Substantia nigra (tissue), 51 donors: ENCODE measurements at places on chromosomes 2 and 18.

GRCh38 chr2:176234156-176234555 is 35.1 kb upstream of the MTX2 start:
- DNase-seq, result no peak

- DNase-seq, result no peak
Observed at GRCh38 chr18:74082742-74083556, 64.7 kb downstream of the FBXO15 start.

- no peak for DNase-seq
Observed at GRCh38 chr2:19579461-19579860, 221.0 kb upstream of the OSR1 start.

DNA sequence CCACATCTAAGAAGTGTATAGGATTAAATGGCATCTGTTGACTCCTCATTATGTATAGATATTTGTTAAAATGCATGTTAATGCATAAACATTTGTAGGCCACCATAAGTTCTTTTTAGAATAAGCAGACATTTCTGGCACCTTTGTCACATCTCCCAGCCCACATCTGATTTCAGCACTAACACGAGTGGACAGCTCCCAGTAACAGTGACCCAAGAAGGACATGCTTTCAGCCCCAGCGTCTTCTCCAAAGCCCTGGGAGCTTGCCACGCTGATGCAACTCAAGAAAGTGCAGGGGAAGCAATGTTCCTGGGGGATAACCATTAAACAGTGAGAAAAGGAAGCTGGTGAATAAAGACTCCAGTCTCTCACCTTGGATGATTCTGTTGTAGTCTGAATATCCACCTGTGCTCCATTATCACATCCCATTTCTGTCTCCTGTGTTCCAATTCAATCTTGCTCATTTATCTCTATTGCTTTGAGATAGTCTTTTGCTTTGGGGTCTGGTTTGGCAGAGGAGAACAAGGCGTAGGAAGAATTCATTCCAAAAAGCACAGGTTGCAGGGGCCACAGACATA is 182.6 kb upstream of the THSD7B start:
- no peak for DNase-seq

DNA sequence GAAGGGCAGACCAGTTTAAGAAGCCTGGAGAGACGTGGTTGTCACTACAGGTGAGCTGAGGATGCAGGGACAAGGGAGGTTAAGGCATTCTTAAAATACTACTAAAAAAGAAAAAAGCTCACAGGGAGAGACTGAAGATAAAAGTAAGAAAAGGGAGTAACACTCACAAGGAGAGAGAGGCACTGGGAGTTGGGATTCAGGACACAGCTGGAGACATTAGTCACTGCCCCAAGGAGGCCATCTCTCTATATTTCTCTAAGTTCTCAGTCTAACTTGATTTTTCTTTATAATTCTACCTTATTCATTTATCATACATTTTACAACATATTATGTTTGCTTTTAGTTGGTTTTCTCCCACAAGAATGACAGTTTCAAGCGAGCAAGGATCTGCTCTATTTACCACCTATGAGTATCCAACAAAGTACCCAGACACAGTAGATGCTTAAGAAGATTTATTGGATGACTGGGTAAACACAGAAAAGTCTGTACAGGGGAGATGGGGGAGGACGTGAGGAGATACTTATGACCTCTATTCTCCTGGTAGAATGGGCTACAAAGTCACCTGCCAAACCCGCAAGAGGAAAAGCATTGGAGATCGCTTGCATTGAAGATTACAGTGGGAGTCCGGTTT is 2.2 kb downstream of the SERPINE2 start:
- DNase-seq, result no peak

- no peak for DNase-seq
Observed at GRCh38 chr2:177348733-177349693, 43.6 kb upstream of the AGPS start.

DNA sequence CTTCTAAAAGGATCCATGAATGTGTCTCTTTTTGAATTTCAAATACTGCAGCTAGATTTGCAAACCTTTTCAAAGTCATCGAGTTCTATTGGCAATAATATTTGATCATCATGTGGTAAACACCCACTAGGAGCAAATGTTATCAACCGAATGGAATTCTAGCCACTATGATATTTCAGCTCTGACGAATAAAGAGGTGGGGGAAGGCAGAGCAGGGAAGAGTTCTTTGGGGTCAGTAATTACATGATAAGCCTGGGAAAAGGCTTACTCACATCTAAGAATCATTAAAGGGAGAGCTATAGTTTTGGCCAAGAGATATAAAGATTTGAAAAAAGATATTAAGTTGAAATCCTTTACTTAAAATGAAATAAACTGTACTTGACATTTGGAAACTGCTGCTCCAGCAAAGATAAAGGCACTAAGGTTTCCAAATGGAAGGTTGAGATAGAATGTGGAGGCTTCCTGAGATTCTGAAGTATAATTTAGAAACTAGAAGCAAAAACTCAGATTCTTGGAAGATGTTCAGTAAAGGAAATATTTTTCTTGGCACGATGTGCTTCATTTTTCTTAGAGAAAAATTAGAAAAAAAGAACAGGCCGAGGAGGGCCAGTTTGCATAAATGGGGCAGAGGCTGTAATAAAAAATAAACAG is 104.7 kb upstream of the ARHGAP28 start:
- no peak for DNase-seq

DNA sequence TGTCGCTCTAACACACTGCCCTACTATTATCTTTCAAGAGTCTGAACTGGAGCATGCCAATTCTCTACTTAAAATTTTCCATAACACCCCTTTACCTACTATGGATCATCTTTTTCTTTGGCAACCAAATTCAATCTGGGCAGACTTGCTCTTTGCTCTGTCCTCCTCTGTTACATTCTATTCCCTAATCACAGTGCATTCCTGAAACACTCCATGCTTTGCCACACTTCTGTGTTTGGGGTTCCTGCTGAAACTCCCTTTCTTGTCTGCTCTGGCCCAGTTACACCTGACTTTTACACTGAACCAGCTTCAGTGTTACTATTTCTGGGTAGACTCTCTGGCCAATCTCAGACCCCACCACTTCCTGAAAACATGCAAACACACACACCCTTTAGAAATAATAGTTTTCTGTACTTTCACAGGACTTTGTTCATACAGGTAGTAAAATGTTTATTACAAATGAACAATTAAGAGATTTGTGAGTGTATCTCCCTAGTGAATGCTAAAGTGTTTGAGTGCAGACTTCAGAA is 119.9 kb upstream of the DCC start:
- DNase-seq, result no peak

DNA sequence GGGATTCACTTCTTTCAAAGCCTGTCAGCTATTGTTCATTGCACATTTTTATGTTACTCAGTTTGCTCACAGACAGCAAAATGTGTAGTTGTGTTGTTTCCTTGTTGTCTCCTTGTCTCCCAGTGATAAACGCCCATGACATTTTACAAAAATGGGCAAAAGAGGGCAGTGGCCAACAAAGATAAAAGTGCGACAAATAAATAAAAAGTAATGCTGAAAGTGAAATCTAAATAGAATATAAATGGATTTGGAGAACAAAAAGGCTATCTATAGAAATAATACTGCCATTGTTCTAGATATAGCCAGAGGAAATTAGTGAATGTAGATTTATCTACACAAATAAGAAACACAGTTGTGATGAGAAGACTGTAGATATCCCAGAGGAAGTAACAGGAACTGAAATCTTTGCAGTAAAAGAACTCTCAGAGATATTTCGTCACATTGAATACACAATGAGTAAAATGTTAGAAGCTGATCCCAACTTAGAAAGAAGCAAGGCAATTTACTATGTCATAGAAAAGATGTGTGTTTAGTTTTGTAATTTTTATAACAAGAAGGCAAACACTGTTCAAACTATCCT is 1186.2 kb upstream of the FAM98A start:
- DNase-seq, result no peak

GRCh38 chr18:46283895-46284295 is 179.7 kb downstream of the HAUS1 start:
- DNase-seq, result no peak

GRCh38 chr2:110166266-110166665 is 38.5 kb downstream of the NPHP1 start:
- DNase-seq, result no peak

GRCh38 chr2:226796840-226797288 is 2.8 kb downstream of the IRS1 start:
- DNase-seq, result no peak

GRCh38 chr2:17958466-17959092 is 80.1 kb downstream of the KCNS3 start:
- DNase-seq, result no peak

DNA sequence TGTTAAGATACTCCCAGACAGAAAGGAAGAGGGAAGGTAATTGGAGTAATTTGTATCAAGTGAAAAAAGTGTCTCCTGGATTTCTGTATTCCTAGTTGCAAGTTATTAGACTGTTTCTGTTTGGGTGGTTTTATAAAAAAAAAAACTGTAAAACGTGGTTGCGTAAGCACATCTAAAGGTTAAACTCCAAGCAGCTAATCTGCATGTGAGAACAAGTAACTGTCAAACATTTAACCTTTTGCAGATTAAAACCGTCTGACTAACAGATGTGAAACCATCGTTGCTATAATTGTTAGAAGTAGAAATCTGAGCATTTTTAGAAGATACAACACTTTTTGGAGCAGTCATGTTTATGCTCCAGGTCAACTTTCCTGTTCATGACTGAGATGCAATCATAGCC is 72.3 kb downstream of the AFF3 start:
- DNase-seq, result no peak

DNA sequence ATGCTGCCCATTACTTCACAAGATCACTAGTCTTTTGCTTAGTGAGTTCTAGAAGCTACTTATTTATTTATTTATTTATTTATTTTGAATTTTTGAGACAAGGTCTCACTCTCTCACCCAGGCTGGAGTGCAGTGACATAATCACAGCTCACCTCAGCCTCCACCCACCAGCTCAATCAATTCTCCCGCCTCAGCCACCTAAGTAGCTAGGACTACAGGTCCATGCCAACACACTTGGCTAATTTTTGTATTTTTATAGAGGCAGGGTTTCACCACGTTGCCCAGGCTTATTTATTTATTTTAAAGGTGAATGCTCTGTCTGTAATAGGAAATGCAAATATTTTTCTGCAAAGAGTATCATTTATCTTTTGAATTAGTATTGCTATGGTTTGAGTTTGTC is 67.7 kb downstream of the ATAD2B start:
- no peak for DNase-seq

DNA sequence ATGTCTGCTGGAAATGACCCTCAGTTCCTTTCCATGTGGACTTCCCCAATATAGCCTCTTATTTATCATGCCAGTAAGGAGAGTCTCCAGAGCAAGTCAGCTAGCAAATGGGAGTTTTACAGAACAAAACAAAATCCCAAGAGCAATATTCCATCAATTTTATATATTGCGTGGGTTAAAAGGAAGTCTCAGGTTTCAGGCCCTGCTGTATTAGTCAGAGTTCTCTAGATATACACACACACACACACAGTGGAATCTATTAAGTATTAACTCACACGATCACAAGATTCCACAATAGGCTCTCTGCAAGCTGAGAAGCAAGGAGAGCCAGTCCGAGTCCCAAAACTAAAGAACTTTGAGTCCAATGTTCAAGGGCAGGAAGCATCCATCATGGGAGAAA is 102.8 kb upstream of the MAP2 start:
- no peak for DNase-seq

DNA sequence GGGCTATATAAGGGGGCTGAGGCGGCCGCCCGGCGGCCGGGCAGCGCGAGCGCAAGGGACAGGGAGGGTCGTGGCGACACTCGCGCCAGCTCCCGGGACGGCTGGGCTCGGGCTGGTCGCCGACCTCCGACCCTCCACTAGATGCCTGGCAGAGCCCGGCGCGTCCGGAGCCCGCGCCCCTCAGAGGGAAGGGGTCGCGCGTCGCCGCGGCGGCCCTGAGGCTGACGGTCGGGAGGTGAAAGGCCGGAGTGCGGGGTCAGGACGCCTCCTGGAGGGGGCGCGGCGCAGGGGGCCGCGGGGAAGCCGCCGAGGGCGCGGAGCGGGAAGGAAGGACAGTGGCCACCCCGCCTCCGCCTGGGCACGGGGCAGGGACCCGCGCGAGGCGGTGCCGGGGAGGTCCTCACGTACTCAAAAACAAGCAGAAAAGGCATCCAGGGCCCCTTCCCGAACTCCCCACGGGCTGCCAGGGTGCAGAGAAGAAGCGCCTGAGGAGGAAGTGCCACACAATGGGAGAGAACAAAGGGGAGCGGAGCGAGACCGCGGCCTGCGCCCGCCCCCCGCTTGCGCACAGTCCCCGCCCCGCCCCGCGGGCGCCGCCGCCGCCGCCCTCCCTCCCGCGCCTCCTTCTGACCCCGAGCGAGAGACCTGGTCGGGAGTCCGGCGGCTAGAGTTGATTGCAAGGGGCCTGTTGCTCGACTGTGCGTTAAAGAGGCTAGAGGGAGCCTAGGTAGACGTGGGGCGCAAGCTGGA is 776 bp upstream of the KLF7 start:
- peak; percentile 72 for DNase-seq

- DNase-seq, result no peak
Observed at GRCh38 chr2:221050020-221050795, 521.9 kb downstream of the EPHA4 start.

DNA sequence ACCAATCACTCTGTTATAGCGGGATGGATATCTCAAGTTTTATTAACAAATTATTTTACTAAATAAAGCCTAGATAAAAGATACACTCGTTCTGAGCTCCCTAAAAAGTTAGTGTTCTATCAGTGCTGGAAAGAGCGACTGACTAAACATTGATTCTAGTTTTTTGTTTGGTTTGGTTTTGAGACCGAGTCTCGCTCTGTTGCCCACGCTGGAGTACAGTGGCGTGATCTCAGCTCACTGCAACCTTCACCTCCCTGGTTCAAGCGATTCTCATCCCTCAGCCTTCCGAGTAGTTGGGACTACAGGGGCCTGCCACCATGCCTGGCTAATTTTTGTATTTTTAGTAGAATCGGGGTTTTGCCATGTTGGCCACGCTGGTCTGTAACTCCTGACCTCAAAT is 73.8 kb upstream of the CDCA7 start:
- DNase-seq, result no peak

GRCh38 chr2:190182071-190182524 is 119.6 kb upstream of the MSTN start:
- no peak for DNase-seq

DNA sequence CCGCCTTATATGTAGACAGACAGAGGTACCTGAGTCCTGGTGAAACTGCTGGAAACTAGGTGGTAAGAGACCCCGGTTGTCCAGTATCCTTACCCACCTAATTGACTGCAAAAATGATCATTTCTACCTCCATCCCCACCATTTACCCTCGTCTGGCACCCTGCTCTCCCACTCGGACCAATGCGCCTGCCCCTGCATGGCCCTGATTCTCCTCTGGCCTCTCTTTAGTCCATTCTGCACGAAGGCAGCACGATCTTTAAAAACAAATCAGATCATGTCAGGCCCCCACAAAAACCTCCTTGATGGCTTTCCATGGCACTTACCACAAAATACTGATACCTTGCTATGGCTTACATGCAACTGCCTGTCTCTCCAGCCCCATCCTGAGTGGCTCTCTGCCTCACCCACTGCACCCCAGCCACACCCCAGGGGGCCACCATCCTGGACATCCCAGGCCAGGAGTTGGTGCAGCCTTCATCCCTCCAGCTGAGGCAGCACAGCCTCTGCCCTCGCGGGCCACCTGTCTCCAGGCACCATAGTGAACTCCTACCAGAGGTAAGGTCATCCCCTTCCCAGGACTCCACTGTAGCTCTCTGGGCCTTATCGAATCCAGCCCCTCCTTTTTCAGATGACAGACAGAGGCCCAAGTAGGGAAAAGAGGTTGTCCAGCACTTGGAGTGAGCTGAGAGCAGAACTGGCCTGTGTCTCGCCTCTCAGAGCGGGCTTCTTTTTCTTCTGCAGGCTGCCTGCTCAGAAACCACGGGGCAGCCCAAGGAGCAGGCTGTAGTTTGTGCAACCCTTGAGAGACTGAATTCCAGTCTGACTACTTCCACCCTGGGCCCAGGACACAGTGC is 12.3 kb upstream of the CIB4 start:
- no peak for DNase-seq
